ENCODE measurements at places on chromosomes 6 and 20.

DNA sequence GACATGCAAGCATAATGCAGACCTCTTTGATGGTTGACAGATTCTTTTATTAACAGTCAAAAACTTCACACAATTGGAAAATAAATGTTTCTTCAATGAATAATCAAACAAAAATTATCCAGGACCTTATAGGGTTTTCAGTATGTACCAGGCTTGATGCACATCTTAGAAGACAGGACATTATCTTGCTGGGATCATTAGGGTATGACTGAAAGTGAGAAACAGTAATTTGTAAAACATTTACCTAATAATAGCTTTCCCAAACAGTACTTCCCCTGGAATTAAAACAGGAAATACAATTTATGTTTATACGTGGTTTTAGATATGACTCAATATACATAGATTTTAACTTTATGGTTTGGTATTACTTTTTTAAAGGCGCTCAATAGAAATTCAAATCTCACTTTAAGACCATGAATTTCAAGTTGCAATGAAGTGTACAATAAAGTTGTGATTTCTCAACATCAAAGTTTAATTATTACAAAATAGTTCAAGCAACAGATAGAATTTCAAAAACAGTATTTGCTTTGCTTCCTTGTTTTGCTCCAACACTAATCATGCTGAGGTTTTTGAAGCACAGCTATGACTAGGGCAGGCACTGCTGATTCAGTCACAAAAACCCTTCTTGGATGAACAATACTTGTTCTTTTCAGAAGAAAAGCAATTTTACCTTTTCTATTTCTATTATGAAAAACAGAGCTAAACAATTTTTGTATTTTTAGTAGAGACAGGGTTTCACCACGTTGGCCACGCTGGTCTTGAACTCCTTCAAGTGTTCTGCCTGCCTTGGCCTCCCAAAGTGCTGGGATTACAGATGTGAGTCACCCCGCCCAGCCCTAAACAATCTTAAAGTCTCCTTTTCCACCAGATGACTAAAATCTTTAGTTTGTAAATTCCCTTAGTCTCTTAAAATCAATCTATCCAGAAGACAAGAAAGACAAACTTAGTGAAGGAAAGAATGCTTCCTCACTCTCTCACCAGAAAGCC lies 13.7 kb downstream of the SOD2 start:
- DNase-seq: no peak

DNA sequence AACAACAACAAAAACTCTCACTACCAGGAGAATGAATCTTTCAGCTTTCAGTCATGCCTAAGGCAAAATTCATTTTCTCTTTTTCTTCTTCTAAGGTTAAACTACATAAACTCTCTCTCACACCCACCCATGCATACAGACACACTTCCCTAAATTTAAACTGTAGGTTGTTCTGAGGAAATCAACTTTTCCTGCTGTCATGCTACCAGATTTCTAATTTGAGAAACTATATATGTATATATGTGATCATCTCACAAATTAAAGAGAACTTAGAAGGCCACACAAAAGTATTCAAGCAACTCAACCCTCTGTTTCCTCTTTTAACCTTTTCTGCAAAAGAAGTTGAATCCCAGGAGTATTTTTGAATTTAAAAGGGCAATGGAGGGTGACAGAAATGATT lies 532.5 kb downstream of the KIF16B start:
- DNase-seq: no peak

DNA sequence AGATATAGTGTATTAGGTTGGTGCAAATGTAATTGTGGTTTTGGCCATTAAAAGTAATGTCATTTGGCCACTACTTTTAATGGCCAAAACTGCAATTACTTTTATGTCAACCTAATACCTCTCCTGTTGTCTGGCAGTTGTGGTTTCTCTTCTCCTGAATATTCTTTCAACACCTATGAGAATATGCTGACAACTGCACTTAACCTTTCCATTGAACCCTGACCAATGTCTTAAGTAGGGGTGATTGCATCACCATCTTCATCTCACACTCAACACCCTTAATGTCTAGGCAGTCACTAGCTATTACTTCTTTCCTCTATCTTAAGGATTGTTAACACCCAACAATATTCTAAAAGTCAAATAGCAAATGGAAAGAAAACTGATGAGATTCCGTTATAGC lies 200.5 kb upstream of the HSF2 start:
- DNase-seq: no peak

DNA sequence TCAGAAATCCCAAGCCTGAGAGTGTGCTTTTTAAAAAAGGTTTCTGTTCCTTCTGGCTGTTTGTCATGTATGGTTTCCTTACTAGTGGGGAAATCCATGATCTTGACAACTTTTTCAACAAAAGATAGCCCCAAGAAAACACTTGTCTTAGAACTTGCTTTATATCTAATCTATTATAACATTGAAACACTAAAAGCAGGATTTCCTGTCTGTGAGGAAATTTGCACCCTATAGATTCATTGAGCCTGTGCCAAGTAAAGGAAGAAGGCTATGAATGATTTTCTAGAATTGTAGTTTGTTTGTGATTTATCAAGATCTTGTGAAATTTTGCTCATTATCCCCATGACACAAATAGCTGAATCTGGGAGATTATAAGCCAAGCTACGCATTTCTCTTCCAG lies 238.6 kb upstream of the RIN2 start:
- no peak for DNase-seq

DNA sequence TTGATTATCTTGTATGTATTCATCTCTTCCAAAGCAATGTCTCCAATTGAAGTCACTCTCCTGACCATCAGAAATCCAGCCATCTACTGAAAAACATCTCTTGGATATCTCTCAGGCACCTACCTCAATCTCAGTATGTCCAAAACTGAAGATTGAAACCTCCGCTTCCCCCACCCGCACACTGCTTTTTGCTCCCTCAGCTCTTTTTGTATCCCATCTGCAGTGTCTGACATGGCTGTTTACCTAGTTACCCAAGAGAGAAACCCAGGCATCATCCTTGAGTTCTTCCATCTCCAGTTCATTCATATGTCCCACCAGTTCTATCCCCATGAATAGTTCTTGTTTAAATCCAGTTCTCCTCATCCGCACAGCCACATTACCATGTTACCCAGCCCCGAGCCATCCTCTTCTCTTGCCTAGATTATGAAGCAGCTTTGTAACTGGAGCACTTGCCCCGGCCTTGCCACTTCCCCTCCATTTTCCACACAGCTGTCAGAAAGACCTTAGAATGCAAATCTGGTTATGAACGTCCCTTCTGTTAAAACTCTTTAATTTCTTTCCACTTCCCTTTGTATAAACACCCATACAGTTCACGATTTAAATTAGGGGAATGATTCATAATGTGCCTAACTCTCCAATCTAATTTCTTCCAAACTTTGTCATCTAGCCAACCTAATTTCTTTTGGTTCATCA lies 40.5 kb upstream of the GCLC start:
- DNase-seq: no peak

GRCh38 chr6:159594750-159595117 lies 98.3 kb downstream of the SOD2 start:
- DNase-seq: no peak

DNA sequence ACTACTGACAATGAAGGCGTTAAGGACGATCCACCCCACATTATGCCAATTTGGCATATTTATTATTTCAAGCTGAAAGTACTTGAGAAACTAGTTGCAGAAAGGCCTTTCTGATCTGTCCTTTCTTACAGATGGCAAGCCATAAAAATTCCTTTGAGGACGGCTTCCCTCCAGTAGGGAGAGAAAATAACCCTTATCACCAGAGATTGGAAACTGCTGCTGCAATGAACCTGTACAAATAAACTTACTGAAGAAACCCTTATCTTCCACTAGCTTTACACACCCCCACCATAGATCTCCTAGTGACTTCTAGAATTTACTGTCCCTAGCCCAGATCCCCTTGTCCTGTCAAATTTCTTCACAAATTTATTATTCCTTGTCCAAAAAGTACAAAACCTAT lies 105.2 kb downstream of the MAP7 start:
- no peak for DNase-seq

DNA sequence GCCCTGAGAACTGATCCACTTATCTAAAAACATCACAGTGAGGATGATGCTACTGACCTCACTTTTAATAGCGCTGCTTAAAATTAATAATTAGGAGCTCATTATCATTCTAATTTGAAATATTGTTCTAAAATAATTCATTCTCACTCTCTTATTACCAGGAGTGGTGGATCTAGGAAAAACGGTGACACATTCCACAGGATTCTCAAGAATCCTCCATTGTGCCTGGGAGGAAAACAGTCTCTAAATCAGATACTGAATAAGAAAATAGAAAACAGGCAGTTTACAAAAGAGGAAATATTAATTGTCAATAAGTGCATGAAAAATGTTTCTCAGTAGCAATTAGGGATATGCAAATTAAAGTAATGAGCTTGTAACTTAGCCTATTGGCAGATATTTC lies 187.4 kb downstream of the TENT5A start:
- DNase-seq: no peak

DNA sequence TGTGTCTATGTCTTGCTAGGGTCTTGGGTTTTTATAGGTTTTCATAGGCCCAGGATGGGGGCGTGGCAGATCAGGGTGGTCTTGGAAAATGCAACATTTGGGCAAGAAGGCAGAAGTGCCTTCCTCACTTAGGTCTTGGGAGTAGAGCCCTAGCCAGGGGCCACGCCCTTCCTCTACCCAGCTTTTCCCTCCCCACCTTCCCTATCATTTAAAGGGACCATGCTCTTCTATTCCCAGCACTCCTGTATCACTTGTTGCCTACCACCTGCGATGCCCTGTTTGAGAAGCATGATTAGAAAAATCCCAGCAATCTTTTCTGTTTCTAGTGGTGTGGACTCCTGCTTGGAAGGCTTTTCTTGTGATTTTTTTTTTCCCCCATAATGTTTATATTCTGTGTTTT lies 190.6 kb downstream of the JARID2 start:
- DNase-seq: no peak

- DNase-seq: no peak
Measured at GRCh38 chr20:42352096-42352495, 733.9 kb upstream of the CHD6 start.

DNA sequence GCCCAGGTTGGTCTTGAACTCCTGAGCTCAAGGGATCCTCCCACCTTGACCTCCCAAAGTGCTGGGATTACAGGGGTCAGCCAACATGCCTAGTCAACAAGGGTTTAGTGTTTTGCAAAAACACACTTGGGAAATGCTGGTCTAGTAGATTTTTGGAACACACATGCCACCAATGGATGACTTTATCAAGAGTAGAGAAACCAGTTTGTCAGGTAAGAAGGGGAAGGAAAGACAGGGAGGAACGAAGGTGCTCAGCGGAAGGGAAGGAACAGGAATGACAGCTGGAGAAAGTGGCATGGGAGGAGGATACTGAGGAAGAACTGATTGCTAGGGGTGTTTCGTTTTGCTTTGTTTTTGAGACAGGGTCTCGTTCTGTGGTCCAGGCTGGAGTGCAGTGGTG lies 15.6 kb upstream of the SEC63 start:
- DNase-seq: no peak
